ENCODE measurements at places on chromosomes 12 and 14.

DNA sequence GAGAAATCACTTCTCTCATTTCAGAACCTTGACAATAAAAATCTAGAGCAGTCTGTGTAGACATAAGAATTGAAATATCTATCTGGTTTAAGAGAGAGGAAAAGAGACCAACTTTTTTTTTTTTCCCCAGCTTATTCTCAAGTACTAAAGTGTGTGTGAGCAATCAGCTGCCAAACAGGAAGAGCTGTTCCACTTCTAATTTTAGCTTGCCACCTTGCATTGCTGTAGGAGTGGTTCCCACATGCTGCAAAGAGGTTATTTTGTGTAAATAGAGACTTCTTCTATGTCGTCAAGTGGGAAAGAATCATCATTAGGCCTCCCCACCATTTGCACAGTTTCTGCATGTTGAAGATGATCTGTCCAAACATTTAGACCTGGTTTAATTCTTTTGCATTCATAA is 142.6 kb downstream of the NPAS3 start:
- DNase-seq, result no peak

DNA sequence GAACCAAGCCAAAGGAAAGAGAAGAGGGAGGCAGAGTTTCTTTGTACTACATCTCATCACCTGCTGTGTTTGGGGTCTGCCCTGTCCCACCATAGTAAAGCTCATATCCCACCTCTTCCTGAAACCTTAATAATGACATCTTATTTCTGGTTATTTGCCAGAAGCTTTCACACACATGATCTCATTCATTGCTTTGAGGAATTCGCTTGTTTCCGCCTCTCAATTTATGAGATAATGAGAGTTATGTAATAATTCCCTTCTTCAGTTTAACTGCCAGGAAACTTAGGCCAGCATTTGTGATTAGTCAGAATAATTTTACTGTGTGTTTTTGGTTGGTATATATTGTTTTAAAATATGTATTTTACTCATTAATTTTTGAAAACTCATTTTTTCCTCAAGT is 205.2 kb downstream of the CACNA1C start:
- no peak for DNase-seq

GRCh38 chr12:15928870-15929571 is 17.9 kb downstream of the DERA start:
- DNase-seq, result no peak

- DNase-seq, result no peak
Observed at GRCh38 chr14:33792009-33792719, 158.7 kb downstream of the EGLN3 start.

- no peak for DNase-seq
Observed at GRCh38 chr12:126588586-126589249, 1523.5 kb downstream of the AACS start.

- DNase-seq, result no peak
Observed at GRCh38 chr14:58138031-58138713, 13.8 kb downstream of the ARMH4 start.

- DNase-seq, result no peak
Observed at GRCh38 chr12:115461401-115461800, 777.4 kb upstream of the TBX3 start.

DNA sequence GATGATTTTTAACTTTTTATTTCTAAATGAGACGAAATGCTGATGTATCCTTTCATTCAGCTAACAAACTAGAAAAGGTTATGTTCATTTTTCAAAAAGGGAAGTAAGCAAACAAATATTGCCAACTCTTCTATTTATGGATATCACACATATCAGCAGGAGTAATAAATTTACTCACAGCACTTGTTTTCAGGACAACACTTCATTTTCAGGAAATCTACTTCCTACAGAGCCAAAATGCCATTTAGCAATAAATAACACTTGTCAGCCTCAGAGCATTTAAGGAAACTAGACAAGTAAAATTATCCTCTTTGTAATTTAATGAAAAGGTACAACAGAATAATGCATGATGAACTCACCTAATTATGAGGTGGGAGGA is 139.6 kb downstream of the HMGA2 start:
- no peak for DNase-seq

DNA sequence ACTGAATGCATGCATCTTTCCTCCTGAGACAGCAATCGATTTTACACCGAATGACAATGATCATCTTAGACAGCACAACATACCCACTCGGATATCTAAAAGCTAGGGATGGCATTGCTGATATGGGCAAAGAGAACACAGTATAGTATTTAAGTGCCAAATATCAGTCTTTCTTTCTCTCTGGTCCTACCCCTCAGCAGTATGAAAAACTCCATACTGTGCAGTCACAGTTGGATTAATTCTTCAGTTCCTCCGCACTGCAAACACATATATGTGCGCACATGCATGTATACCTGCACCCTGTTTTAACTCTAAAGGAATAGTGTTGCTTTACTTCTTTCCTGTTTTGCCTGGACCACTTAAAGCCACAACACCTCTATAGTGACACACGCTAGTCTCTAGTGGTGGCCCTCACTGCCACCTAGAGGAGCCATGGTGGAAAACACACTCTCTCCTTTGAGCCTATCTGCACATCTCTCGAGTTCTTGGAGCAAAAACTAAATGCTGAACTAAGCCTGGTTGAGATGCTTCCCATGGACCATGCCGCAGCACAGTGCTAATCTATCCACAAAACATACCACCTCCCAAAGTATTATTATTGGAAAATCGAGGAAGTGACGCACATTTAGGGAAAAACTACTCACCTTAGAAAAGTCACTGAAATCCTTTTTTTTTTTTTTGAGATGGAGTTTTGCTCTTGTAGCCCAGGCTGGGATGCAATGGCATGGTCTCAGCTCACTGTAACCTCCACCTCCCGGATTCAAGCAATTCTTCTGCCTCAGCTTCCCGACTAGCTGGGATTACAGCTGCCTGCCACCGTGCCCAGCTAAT is 11.9 kb downstream of the TMEM52B start:
- DNase-seq, result peak; percentile 73

GRCh38 chr12:89183985-89184435 is 168.3 kb downstream of the DUSP6 start:
- no peak for DNase-seq

- no peak for DNase-seq
Observed at GRCh38 chr14:100065111-100065871, at the start of gene EVL. Gene EVL, plus strand, starts transcription at chr14:100065422. Its CDS starts 79 bp downstream, at chr14:100065501.

DNA sequence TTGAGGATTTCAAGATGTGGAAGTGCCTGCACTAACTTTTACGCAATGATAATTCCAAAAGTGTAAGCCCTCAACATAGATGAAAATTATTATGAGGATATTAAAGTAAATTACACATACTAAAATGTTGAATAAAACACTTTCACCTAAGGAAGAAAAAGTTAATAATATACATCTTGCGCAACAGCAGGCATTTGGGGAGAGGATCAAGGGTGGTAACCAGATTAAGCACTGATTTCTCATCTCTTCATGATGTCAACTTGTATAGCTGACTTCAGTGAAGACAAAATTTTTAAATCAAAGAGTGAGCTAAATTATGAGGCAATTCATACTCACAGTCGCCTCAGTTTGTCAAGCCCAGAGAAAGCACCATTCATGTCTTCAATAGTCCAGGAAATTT is 33.8 kb downstream of the LRIG3 start:
- DNase-seq, result no peak

- DNase-seq, result no peak
Observed at GRCh38 chr12:114764510-114764909, 80.5 kb upstream of the TBX3 start.

- DNase-seq, result no peak
Observed at GRCh38 chr12:7156259-7157197, 26.4 kb downstream of the CLSTN3 start.

DNA sequence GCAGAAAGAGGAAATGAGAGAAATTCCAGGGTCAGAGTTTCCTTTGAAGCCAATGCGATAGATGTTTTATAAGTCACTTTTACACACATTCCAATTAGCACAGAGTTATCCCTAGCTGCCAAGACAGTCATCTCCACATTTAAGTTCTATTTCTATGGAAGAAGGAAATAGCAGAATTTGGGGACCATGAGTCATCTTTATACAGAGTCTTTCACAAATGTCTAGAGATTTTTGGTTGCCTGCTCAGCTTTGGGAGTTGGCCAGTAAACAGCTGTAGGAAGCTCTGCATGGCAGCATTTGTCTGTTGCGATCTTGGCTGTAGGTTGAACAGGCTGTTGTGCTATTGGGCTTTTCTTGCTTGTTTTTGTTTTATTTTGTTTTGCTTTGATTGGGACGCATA is 884.3 kb downstream of the GALC start:
- no peak for DNase-seq

GRCh38 chr14:92309968-92310530 is 12.9 kb upstream of the SLC24A4 start:
- DNase-seq, result no peak

- no peak for DNase-seq
Observed at GRCh38 chr12:112974904-112975303, 3.4 kb upstream of the OAS2 start.

- no peak for DNase-seq
Observed at GRCh38 chr12:24928131-24928530, 20.8 kb downstream of the BCAT1 start.

DNA sequence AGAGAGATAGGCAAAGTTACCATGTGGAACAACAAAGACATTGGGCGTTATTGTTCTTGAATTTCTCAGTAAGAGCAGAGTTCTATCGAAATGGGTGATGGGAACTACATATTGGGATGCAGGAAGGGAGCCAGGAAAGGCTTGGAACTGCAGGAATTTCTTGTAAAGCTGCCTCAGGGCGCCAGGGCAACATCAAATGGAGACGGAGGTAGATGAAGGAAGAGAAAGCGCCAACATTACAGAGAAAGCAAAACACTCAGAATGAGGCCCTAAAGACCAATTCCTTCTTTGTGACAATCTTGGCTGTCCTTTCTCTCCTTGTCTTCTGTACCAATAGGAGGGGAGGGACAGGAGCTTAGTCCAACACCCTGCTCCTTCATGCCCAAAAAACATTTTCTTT is 148.4 kb downstream of the RPAP3 start:
- DNase-seq, result no peak

DNA sequence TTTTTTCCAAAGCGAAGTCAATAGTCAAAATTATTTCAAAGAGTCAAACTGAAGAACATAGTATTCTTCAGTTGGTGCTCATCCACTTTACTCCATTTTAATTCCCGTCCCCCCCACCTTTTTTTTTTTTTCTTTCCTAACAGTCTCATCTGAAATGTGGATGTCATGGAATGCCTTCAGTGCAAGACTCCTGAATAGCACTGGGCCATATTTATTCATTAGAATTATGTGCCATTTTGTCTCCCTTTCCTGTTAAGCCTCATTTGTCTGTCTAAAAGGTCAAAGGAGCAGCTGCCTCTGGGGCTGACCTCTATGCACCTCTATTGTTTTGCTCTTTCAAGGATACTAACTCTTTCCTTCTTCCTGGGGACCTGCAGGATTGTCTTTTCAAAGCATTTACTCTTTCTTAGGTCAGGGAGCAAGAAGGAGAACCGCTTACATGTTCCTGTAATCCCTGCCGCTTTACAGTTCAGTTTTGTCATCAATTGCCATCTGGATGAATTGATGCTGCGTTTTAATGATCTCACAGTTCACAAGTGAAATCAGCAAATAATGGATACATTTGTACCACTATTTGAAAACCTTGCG is 310.6 kb downstream of the NPAS3 start:
- no peak for DNase-seq

DNA sequence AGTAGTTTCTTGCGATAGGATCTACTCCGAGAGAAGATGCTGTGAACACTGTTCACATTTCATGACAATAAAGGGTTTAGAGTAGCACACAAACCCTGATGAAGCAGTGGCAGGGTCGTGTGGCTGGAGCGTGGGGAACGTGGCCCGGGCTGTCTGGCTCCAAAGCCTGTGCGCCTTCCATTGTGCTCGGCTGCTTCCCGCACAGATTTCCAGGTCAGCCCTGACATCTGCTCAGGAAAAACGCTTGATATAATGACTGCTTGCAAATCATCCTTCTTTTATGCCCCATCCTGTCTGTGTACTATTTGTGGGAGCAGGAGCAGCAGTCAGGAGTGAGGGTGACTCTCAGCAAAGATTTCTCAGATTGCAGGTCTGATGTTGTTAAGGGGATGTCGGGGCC is 78.6 kb downstream of the EML1 start:
- DNase-seq, result no peak

- DNase-seq, result no peak
Observed at GRCh38 chr14:60796434-60796833, 61.9 kb downstream of the MNAT1 start.

GRCh38 chr12:51898506-51898905 is 8.8 kb upstream of the ACVRL1 start:
- DNase-seq, result no peak

DNA sequence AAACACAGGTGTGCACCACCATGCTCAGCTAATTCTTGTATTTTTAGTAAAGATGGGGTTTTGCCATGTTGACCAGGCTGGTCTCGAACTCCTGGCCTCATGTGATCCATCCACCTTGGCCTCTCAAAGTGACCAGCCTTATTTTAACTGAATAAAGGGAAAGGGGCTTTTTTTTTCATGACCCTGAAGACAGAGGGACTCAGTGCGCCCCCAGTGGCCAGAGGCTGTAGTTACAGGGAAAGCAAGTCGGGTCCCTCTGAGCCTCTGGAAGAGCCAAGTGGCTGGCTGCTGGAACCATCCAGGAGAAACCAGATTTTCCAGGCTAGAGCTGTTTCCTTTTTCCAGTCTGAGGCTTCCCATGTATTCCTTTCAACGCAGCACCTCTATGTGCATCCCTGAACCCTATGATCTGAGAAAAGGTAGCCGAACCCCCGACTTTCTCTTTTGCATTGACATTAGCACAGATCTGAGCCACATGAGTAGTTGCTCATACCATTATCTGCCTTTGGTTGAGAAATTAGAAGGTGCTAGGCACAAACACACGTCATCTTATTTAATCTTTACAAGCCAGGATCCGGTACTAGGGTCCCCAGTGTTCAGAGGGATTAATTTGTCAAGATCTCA is 342.7 kb downstream of the CACNA1C start:
- DNase-seq, result peak; percentile 30

DNA sequence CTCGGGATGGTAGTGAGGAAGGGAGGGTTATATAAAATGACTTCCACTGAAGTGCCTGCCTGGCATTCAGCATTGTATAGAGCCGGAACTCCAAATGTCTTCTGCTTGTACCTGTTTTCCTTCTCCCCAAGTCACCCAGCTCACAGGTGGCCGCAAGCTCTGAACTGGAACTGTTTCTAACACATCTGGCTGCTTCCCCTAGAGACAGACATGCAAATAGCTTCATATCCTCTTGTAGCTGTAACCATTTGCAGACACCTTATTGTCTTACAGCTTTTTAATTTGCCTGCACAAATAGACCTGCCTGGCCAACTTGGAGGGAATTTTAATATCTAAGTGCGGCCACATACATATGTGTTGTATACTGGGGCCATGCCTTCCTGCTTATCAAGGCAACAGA is 126.0 kb downstream of the CHST11 start:
- no peak for DNase-seq

- DNase-seq, result peak; percentile 27
Observed at GRCh38 chr14:64244279-64244678, 49.9 kb downstream of the ESR2 start.

DNA sequence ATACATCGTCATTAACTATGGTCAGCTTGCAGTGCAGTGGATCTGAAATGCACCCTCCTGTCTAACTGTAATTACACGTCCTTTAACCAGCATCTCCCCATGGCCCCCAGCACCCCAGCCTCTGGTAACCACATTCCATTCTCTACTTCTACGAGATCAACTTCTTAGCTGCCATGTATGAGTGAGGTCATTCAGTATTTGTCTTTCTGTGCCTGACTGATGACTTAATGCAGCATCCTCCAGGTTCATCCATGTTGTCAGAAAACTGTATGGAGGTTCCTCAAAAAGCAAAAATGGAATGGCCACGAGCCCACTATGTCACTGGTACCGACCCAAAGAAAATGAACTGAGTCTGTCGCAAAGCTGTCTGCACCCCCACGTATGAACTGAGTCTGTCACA is 107.3 kb downstream of the RIMBP2 start:
- DNase-seq, result no peak

- DNase-seq, result peak; percentile 24
Observed at GRCh38 chr14:93183596-93184317, 940 bp downstream of the MOAP1 start.

Data from cerebellum (tissue), 4 donors.